Stimulated activated CD4-positive, alpha-beta T cell treated with anti-CD3 and anti-CD28 coated beads, TNF-alpha, amount 100 ng/mL, for 4 hours (primary cell): ENCODE measurements at places on chromosomes 5 and 9.

- DNase-seq: no peak
These were observed 1.0 kb downstream of the AGTPBP1 start for GRCh38 chr9:85740787-85741094.

DNA sequence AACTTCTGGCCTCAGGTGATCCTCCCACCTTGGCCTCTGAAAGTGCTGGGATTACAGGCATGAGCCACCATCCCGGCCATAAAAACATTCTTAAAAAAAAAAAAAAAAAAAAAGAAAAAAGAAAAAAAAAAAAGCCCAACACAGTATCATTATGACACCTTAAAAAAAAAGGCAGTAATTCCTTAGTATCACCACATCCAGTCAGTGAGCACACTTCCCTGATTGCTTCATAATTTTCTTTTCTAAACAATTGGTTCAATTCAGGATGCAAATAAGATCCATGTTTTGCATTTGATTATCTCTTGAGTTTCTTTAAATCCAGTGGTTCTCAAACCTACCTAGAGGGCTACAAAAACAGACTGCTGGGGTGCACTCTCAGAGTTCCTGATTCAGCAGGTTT lies 182.5 kb downstream of the CDK5RAP2 start:
- no peak for DNase-seq

DNA sequence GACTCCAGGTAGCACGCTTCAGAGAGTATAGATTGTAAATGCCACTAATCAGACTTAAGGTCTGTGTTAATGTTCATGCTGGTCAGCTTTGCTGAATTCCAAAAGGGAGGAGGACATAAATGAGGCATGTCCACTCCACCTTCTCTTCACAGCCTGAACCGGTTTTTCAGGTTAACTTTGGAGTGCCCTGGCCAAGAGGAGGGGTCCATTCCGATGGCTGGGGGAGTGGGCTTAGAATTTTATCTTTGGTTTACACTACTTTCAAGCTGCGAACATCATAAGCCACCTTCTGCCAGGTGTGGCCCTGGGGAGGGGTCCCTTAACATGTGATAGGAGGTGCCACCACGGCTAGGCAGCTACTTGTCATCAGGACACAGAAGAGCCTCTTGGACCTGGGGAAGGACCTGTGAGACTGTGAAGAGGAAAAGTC lies 24.2 kb downstream of the ABO start:
- no peak for DNase-seq

GRCh38 chr5:143217065-143217803 lies 186.3 kb downstream of the NR3C1 start:
- no peak for DNase-seq

GRCh38 chr9:107453479-107453878 lies 36.1 kb downstream of the KLF4 start:
- DNase-seq: no peak

DNA sequence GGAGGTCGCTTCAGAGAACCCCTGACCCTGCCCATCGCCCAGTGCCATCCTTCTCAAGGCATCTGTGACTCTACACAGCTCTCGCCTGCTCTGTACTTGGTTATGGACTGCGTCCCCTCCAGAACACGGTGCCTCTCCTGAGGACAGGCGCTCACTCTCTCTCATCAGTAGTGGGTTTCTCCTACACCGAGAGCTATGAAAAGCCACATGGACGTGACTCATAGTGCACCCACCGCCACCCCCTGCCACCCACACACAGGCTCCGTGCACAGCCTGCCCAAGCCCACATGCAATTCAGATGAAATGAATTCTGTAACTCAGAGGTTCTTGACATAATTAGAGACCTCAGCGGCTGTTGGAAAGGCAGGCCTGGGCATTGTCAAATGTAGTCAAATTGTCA lies 13.9 kb downstream of the GTF3C5 start:
- no peak for DNase-seq

- DNase-seq: no peak
These were observed 449.5 kb downstream of the HINT1 start for GRCh38 chr5:130715541-130715940.

DNA sequence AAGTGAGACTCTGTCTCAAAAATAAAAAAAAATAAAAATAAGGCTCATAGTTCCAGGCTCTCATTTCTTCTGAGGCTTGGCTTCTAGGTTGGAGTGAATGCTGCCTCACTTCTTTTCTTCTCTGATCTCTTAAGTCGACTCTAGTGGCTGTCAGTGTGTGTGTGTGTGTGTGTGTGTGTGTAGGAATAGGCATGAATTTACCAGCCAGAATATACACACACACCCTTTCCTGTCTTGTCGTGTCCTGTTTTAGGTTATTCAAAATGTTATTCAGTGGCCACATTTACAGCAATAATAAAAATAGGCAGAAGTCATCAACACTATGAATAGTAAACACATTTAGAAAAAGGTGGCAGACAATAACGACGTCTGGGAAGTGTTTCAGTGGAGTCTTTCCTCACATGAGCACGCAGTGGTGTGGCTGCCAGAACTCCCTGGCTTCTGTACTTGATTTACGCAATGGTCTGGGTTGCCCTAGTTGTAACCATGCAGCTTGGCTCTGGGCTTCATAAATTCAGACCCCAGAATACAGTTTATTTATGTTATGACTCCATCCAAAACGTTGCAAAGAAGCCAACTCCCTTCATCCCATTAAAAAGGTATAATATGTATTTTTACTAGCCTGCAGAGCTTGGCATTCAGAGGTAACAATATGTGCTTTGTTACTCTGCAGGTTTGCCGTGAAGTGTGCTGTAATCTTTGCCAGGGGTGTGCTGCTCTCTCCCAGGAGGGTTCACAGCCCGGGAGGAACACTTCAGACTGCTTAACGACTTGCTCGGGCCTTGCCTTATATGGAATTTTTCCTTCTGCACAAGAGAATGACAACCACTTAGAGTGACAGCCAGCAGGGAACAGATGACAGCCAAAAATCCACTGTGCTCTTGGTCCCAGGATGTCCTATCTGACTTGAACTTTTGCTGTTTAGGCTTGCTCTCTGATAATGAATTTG lies 34.4 kb upstream of the PALM2AKAP2 start:
- DNase-seq: no peak

GRCh38 chr5:103894882-103895281 lies 332.3 kb upstream of the NUDT12 start:
- no peak for DNase-seq

- DNase-seq: no peak
These were observed 73.3 kb downstream of the INSYN2B start for GRCh38 chr5:169906745-169907649.

- DNase-seq: no peak
These were observed 103.8 kb downstream of the MAP1B start for GRCh38 chr5:72210888-72211678.

- no peak for DNase-seq
These were observed 270.2 kb upstream of the RIOK2 start for GRCh38 chr5:97453263-97453662.

DNA sequence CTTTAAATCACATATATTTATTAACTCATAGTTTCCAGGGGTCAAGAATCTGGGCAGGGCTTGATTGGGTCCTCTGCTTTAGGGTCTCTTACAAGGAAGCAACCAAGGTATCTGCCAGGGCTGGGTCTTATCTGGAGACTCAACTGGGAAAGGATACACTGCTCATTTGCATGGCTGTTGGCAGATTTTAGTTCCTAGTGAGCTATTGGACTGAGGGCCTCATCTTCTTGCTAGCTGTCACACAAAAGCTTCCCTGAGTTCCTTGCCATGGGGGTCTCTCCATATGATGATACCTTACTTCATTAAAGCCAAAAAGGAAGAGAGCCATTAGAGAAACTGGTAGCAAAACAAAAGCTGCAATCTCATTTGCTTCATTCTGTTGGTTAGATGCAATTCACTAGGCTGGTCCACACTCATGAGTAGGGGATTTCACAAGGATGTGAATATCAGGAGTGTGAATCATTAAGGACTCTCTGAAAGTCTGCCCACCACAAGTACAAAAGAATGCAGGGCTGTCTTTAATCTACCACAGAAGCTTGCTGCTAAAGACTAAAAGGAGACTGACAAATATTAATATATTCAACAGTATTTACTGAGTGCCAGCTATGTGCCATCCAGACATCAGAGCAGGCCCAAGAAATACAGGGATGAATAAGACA lies 42.0 kb upstream of the TIMD4 start:
- DNase-seq: no peak

DNA sequence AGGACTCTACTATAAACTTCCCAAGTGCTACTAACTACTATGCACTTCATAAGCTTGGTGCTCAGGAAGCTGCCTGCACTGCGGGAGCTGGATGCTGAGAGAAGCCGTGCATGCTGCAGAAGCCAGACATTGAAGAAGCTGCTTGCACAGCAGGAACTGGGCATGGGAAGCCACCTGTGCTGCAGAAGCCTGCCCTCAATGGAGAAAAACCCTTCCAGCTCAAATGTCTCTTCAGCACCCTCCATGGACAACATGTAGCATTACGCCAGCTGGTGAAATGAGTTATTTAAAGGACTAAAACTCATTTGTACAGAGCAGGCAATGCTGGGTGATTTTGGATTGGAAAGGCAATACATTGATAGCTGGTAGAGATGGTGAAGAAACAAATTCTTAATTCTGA lies 247.2 kb downstream of the KIF4B start:
- DNase-seq: no peak

DNA sequence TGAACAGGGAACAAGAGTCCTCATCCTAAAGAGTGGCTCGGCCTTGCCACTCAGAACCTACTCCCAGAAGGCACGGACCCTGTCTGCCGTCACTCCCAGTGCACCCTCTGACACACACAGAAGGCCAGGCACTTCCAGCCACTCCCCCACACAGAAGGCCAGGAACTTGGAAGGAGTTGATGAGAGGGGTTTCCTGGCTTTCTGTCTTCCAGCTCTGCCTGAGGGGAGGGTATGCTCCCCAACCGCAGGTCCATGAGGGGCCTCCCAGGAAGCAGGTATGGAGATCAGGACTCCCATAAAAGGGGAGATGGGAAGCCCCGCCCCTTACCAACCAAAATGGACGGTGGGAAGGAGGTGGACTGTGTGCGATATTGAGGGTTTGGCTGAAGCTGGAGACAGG lies 247.6 kb upstream of the IRX4 start:
- no peak for DNase-seq

DNA sequence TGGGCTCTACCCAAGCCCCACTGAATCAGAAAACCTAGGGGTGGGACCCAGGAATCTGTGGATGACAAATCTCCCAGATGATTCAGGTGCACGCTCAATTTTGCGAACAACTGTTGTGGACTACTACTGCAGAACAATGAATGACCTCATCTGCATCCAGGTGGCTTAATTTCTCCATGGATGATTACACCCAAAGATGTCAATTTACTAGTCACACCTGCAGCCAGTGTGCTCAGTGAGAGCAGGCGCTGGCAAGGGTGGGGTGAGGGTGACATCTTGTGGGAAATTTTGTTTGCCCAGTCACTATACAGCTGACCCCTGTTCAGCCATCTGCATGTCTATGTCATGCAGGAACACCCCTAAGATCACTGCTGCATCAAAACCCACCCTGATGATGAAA lies 118.2 kb downstream of the ENTREP1 start:
- DNase-seq: no peak

DNA sequence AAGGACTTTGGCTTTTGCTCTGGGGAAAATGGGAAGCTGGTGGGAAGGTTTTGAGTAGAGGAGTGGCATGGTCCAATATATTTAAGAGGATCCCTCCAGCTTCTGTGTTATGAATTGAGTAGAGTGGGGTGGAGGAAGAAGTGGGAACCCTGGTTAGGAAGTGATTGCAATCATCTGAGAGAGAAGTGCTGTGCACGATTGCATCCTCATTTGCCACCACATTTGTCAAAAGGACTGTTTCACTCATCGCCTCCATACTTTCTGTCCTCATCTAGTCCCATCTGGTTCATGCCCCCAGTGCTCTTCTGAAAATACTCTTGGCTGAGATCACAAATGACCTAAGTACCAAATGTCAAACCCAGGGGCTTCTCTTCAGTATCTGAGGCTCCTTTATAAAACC lies 192.1 kb downstream of the RAB3C start:
- DNase-seq: no peak

- no peak for DNase-seq
These were observed 18.9 kb upstream of the EGFL7 start for GRCh38 chr9:136643596-136644342.

GRCh38 chr5:25823330-25823873 lies 1178.6 kb upstream of the CDH10 start:
- no peak for DNase-seq

- no peak for DNase-seq
These were observed 410.1 kb downstream of the MAT2B start for GRCh38 chr5:163915481-163915961.

GRCh38 chr9:112861638-112862555 lies 28.8 kb downstream of the SLC46A2 start:
- no peak for DNase-seq

DNA sequence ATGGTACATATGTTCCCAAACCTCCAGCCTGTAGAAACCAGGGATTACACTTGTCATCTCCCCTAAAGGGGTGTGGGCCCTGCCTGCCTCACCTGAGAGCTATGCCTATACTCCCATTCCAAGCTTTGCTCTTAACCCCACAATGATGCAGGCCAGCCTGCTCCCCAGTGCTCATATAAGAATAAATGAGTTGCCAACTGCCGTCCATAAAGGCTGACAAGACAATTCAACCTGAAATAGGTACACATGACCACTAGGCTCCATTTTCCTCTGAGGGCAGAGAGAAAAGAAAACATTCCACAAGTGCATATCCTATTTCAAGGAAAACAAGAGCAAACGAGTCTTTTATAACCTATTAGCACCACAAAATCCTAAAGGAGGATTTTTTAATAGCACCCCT lies 28.4 kb downstream of the SKP1 start:
- no peak for DNase-seq

- no peak for DNase-seq
These were observed 2.6 kb upstream of the SQSTM1 start for GRCh38 chr5:179817890-179818745.

GRCh38 chr5:14316471-14316870 lies 173.3 kb downstream of the TRIO start:
- DNase-seq: no peak

GRCh38 chr5:100165309-100165708 lies 369.9 kb upstream of the FAM174A start:
- no peak for DNase-seq

GRCh38 chr5:53478411-53479044 lies 1.9 kb upstream of the FST start:
- no peak for DNase-seq

- no peak for DNase-seq
These were observed 662.2 kb upstream of the CTNND2 start for GRCh38 chr5:12566441-12566840.

DNA sequence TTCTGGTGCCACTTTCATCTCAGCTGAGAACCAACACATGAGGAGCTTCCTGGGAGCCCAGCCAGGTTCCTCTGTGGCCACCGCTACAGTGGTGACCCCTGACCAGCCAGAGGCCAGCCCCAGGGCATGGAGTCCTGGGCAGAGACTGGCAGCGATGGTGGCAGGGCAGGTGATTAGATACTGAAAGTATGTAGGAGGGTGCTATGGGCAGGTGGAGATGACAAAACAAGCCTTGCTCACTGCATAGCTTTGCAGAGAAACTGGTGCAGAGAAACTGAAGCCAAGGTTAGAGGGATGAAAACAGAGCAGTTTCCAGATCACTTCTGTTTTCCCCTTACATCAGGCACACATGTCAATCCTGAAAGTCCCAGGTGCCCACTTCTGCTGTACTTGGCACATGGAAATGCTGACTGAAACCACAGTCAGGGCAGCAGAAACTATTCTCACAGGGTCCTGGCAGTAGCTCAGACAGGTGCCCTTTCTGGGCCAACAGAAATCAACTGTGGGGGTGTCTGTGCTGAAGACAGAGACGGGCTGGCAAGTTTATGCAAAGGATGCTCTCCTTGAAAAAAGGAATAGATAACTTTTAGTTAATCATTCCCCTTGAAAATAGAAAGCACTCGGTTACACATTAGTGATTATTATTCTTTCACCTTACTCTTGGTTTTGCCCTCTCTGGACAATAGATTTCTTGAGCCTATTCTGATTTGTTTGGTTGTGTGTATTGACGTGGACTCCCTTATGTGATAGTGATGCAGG lies 90.3 kb downstream of the ANKRD55 start:
- DNase-seq: no peak
